NCI-H1694 treated with DMSO at 0.1 percent for 48 hours (cell line): ENCODE measurements at places on chromosomes 4 and X.
A peak's percentile ranks its signal among the peaks of the same experiment; 100 is the strongest.

DNA sequence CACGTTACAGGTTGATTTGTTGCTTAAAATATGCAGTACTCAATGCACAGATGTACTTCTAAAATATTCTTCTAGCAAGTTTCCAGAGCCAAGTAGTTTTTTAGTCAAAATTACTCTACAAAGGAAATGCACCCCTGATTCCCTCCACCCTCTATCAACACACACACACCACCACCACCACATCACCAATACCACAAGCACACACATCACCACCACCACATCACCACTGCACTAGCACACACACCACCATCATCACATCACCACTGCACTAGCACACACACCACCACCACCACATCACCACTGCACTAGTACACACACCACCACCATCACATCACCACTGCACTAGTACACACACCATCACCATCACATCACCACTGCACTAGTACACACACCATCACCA lies 105.2 kb upstream of the FRG1 start:
- DNase-seq = no peak

GRCh38 chrX:74293343-74293946 lies 10.5 kb upstream of the ZCCHC13 start:
- peak; percentile 49 for DNase-seq

DNA sequence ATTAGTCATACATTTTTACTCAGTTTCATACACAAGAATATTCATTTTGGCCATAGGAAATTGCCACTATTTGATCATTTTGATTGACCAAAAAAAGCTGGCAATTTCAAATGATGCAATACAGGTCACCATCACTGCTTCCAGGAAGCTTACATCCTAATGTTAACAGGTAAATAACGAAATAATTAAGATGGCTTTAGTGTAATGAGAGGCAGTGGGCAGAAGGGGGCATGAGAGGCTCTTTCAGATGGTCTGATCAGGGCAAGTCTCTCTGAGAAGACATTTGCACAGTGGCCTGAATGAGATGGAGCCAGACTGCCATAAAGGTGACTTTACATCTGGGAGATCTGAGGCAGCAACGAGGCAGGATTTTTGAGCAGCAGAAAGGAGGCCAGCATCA lies 170.7 kb downstream of the SLIT2 start:
- peak; percentile 19 for DNase-seq

- DNase-seq = no peak
Measured at GRCh38 chrX:132710656-132711155, 221.9 kb upstream of the MBNL3 start.

DNA sequence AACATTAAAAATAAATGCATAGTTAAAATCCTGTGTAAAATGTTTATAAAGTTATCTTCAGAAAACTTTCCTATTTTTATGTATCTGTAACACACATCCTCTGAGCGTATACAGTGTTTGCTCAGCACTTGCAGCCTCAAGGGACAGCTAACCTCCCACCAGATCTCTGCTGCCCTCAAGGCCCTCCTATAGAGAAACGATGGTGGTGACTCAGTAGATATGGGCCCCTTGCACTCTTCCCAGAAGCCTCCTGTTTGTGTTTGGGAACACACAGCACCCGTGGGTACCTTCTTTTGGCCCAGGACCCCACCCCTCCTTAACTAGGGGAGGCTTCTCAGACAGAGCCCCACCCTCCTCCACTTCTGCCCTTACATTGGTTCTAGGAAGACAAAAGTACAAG lies 26.7 kb downstream of the PJA1 start:
- no peak for DNase-seq
